Fibroblast of skin of abdomen (primary cell): ENCODE measurements at places on chromosomes 6 and 20.

- DNase-seq: no peak
Measured at GRCh38 chr6:136522636-136523035, 27.6 kb downstream of the MAP7 start.

DNA sequence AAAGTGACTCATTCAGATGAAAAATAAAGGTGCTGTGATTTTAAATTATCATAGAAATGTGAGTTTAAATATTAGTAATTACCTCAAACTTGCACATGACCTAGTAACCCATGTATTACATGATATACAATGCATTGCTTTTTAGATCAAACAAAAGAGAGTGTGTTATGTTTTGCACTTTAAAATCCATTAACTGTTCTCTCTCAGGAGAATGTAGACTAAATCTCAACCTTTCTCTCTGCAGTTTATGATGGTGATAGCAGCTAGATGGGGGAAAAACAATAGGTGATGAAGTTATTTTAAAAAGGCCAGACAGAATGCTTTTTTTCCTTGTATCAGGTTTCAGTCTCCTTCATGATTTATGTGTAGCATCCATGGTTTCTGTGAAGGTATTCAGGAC, 404.4 kb upstream of the RNF217 start:
- no peak for DNase-seq

- peak; percentile 93 for DNase-seq
Measured at GRCh38 chr20:7673841-7674240, 266.4 kb downstream of the HAO1 start.

DNA sequence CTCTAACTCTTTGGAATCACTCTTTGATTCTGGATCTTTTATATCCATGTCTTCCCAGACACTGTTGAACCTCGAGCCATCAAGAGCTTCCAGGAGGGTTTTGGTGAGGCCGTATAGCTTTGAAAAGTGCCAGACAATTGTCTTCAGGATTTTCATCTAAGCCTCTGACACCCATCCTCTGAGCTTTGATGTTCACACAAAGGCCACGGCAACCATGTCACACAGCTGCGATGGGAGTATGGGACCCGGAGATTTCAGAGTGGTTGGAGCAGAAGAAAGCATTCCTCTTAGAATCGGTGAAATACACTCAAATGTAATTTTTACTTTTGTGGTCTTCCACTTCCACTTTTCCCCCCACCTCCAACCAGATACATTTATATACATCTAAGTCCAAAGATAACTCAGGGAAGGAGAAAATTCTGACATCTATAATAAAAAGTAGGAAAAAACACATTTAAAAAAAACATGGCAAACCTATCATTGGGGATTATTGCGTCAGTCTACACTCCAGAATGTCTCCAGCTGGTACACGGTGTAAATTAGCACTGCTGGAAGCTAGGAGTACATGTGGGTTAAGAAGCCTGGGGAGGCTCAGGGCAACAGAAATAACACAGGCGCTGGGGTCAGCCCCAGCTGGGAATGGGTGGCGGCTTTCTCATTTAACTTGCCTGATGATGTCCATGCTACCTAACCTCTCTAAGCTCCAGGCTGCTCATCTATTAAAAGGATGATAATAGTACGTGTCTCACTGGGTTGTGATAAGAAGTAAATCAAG, 92.7 kb downstream of the LY86 start:
- DNase-seq: no peak

GRCh38 chr6:137746264-137746663, 120.8 kb upstream of the TNFAIP3 start:
- DNase-seq: no peak

GRCh38 chr6:100309174-100309573, 155.5 kb downstream of the SIM1 start:
- peak; percentile 54 for DNase-seq

GRCh38 chr20:4918473-4918872, 82.8 kb downstream of the SLC23A2 start:
- DNase-seq: no peak

- DNase-seq: no peak
Measured at GRCh38 chr6:131443514-131443913, 129.5 kb upstream of the ARG1 start.

- DNase-seq: no peak
Measured at GRCh38 chr6:168420084-168420483, 20.9 kb upstream of the SMOC2 start.

GRCh38 chr20:41147767-41148191, 10.4 kb downstream of the PLCG1 start:
- no peak for DNase-seq

DNA sequence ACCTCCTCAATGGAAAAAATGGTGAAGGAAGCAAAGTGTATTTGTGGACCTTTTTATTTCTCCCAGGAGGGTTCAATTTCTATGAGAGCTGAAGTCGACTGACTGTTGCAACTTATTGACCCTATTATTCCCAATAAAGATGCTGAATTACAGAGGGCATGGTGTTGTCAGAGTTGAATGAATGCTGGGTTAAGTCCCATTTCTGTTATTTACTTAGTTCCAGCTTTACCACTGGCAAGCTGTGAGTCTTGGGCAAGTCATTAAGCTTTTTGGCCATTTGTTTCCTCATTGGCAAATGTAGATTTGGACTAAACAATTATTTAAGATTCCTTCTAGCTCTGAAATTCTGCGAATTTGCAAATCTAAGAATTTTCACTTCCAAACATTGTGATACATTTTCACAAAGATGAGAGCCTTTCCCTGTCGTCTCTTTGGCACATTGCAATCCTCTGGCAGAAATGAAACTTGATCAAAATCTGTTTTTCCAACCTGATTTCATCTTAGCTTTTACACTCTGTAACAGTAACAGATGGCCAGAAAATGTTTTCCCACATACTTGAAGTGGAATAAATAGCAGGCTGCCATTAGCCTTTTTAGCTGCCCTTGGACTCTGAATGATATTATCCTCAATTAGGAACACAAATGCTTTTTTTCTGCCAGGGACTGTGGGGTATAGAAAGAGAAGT, 21.3 kb downstream of the BLTP3A start:
- DNase-seq: no peak

- no peak for DNase-seq
Measured at GRCh38 chr20:6044115-6044514, 9.7 kb downstream of the LRRN4 start.
